ENCODE measurements at places on chromosomes 4 and X.
A peak's percentile ranks its signal among the peaks of the same experiment; 100 is the strongest.

DNA sequence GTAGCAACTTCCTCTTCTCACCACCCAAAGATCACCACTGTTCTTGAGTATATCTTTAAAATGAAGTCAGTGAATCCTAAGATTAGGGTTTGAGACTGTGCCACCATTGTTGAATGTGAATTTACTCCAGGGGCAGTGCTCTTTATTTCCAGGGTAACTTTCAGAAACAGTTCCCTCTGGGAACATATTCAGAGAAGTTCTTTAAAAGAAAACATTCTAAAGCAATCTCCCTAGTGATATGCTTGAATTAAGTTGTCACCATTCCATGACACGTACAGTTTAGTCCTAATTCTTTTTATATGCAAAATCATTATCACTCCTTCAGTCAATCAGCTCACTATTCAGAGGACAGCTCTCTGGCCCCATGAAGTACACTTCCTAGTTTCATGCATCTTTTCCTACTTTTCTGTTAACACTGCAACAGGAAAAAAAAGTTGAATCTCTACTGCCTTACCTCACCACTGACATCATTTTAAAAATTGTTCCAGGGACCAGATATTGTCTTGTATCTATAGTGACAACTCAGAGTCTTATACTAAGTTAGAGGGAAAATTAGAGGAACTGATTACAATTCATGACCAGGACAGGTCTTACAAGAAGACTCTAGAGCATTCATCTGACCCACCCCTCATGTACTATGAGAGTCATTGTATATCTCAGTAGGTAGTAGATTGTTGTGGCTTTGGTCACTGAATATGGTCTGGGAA, 49.8 kb downstream of the PARM1 start:
- DNase-seq = no peak

GRCh38 chr4:144614850-144615585, 30.9 kb upstream of the HHIP start:
- peak; percentile 4 for DNase-seq

- peak; percentile 3 for DNase-seq
Observed at GRCh38 chrX:108312011-108312410, 126.2 kb downstream of the COL4A6 start.

DNA sequence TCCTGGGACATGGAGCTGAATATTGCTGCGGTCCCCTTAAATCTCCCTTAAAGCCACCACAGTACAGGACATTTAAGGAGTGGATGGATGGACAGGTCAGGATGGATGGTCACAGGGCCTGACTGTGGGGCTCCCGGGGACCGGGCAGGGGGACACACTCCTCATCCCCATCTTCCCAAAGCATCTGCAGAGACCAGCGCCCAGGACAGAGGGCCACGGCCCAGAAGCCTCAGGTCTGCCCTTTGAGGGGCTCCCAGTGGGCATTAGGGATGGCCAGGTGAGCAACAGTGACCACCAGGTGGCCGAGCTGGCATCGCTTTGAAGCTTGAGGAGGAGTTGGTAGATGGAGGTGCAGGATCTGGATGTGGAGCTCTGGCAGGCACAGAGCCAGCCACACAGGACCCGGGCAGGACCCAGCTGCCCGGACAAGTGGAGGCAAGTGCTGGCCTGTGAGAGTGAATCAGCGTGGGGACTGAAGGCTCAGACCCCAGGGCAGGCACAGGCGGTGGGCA, 51.4 kb downstream of the ABLIM2 start:
- DNase-seq = no peak

GRCh38 chrX:77276742-77277141, 170.4 kb upstream of the FGF16 start:
- no peak for DNase-seq

GRCh38 chrX:110938977-110939732, 143.5 kb upstream of the CHRDL1 start:
- no peak for DNase-seq
